NCI-H524 (cell line): ENCODE measurements at places on chromosomes 7 and 10.

- DNase-seq = peak; percentile 63
Observed at GRCh38 chr7:80018941-80019808, 115.5 kb upstream of the GNAI1 start.

GRCh38 chr7:39228946-39229345 is 251.2 kb downstream of the POU6F2 start:
- no peak for DNase-seq

DNA sequence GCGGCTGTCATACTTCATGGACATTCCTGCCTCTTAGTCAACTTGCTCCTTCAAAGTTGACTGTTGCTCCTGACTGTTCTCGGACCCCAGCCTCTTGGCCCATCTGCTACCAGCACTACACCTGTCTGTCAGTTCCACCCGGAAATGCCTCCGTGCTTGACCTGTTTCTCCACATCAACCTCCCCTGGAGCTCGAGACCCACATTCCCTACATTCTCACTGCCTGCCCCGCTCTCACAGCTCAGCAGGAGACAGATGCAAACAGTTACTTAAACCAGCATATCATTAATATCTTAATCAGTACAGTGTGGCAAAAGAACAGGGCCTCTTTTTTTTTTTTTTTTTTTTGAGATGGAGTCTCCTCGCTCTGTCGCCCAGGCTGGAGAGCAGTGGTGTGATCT is 174.3 kb downstream of the NRP1 start:
- no peak for DNase-seq

DNA sequence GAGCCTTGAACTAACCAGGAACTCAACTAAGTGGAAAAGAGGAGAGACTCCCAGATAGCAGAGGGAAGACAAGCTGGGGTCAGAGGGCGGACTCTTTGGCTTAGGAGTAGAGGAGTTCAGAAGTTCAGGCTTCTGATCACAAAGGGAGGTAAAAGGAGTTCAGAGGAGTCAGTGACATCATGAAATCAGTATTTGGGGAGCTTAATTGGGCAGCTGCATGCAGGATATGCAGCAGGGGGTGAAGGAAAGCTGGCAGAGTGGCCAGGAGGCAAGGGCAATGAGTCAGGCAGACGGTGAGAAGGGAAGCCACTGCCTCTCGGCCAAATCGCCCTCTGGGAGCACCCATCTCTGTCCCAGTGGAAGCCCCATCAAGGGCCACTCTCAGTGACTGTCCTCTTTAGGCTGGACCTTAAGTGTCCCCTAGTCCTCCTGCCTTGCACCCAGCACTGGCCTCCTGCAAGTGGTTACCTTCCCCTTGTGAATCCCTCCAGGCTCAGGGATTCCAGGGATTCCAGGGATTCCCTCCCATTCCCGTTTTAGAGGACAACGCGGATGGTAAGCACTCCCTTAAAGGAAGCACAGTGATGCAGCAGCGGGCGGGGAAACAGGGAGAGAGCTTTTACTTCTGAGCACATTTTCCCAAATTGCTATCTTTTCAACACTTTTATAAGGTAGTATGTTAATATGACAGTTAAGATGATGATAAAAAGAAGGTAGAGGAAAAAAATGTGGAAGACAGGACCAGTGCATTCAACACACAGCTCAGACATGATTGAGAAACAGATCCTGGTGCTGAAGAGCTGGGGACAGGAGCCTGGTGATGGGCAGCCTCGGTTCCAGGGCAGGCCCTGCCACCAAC is 72.6 kb downstream of the KCNMA1 start:
- no peak for DNase-seq

GRCh38 chr10:49571388-49571787 is 32.5 kb upstream of the ERCC6 start:
- DNase-seq = no peak

DNA sequence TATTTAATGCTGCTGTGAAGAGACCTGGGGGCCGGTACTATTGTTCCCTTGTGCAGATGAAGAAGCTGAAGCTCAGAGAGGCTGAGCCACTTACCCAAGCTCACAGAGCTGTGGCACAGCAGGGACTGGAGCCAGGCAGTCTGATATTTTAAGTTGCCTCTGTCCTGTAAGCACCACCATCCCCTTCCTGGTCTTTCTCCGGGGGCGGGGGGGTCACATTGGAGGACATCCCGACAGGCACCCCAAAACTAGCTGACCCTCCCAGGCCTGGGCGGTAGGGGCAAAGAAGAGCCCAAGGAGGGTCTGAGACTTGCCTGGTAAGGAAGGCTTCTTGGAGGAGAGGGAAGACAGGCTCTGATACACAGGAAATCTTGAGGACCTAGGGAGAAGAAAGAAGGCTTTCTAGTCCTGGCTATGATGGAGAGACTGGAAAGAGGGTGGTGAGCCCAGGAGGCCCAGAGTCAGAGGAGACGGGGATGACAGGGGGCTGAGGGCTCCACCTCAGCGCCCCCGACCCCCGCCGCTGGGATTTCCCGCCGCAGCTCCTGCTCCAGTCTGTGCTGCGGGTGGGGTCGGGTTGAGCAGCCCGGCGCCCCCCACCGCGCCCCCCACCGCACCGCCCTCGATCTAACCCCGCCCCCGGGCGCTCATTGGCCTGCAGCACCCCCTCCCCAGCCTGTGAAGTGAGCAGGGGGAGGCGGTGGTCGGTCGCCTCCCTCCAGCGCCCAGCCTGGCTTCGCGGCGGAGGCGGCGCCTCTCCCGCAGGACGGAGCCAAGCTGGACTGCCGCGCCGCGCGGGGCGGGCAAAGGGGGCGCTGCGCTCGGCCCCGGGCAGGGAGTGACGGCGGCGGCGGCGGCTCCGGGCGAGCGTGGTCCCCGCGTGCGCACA is at the start of gene ADCYAP1R1:
Gene ADCYAP1R1, plus strand, starts transcription at position 711 of the 889 bp plus-strand sequence. CDS start 10,957 bp downstream, outside the sequence.
- peak; percentile 67 for DNase-seq

- DNase-seq = no peak
Observed at GRCh38 chr7:66238773-66239466, 33.8 kb downstream of the TPST1 start.

DNA sequence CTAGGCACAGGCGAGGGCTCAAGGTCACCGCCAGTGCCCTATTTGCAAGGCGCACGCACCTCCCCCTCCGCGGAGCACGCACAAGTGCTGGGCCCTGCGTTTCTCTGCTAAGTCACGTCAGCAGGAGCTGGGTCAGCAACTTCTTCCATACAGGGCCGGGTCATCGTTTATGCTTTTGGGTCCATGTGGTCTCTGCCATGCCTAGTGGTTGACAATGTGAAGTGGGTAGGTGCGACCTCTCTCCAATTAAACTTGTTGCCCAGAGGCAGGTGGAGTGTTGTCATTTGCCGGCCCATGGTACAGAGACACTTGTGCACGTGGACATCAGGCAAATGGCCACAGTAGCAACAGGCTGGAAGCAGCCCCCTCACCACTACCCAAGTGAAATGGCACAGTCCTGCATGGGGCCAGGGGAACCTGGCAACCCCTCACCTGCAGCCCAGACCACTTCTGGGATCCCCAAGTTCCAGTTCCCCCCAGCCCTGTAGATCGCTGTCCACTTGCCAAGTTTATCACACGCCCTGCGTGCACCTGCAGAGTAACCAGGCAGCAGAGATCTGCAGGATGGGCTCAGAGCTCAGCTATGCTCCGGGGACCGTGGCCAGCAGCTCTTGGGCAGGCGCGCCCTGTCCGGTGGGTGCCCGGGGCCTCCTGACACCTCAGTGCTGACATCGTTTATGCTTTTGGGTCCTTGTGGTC is 86.1 kb upstream of the PPP2R2D start:
- DNase-seq = no peak

DNA sequence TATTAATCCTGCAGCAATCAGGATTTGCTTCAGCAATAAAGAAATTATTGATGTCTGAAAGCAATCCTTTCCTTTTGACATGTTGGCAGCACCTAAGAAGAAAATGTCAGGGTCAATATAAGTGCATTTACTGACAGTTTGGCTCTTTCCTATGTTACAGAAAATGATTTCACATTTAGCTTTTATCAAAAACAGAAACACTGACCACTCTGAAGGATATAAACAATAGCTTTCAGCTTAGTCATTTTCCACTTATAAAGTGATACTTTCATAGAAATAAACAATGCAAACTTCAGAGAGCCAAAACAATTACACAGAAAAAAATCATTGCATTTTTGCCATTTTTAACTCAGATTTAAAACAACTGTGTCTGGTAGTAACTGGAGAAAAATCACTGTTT is 325.6 kb upstream of the KAT6B start:
- no peak for DNase-seq

- DNase-seq = no peak
Observed at GRCh38 chr7:107847168-107847835, 43.7 kb upstream of the DLD start.

DNA sequence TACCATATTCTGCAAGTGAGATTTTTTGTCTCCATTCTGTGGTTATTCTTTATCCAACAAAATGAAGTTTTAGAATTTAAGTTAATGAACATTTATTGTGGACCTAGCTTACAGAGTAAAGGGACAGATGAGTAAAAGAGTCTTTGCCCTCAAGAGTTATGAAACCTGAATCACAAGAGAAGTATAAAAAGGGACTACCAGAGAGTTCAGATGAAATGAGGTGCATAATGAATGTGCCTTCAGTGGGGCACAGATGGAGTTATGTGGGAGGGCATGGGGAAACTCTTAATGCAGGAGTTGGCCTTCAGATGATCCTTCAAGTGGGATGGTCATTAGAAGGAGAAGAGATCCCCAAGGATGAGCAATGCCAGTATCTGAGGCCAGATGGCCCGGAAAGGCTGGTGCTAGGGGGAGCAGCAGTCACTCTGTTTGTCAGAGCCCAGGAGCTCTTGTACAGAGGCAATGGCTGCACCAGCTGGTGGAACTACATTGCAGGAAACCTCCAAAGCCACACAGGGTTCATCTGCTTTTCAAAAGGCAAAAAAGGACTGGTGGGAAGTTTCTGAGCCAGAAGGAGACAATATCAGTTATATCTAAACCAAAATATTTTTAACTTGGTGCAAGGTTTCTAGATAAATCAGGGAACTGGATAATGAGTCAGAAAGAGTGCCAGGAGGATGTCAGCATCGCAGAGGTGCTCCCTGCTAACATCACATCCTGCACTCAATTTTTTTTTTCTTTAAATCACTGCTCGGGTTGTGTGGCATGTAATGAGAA is 162.0 kb downstream of the KLF6 start:
- peak; percentile 0 for DNase-seq

- DNase-seq = no peak
Observed at GRCh38 chr10:52170776-52171175, 143.3 kb upstream of the DKK1 start.

- DNase-seq = no peak
Observed at GRCh38 chr10:101887775-101888174, 44.2 kb upstream of the KCNIP2 start.

- no peak for DNase-seq
Observed at GRCh38 chr7:44849259-44849884, 1.5 kb upstream of the H2AZ2 start.

DNA sequence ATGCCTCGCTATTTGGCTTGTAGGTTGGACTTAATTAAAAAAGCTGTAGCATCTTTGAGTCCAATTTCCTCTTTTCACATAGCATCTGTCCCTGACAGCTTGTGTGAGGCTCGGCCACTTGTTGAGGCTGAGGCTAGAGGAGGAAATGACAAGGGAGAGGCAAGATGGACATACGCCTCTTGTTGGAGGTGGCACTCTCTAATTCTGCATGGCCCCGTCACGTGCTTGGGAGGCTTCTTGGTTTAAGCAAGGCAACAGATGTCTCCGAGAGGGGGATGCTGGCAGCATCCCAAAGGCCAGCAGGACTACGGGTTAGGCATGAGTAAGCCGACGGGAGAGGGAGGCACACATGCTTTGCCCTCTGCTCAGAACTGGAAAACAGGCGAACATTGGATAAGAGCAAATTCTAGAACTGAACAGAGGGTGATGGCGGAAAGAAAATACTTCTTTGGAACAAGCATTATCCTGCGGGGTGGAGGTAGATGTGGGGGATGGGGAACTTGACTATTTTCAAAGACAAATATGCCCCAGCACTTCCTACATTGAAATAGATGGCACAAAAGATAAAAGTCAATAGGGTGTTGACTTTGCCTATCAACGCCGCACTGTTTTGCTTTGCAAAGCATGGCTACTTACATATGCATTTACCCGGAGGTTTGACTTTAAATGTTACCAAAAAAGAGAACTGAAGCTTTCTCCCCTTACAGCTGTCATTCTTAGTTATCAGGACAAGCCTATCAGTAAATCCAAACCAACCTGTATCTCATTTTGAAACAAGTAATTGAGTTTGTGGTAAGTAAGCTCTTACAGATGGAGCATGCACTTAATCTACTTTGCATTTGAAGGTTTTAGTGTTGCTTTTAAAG is 94.8 kb downstream of the CHN2 start:
- peak; percentile 99 for DNase-seq

DNA sequence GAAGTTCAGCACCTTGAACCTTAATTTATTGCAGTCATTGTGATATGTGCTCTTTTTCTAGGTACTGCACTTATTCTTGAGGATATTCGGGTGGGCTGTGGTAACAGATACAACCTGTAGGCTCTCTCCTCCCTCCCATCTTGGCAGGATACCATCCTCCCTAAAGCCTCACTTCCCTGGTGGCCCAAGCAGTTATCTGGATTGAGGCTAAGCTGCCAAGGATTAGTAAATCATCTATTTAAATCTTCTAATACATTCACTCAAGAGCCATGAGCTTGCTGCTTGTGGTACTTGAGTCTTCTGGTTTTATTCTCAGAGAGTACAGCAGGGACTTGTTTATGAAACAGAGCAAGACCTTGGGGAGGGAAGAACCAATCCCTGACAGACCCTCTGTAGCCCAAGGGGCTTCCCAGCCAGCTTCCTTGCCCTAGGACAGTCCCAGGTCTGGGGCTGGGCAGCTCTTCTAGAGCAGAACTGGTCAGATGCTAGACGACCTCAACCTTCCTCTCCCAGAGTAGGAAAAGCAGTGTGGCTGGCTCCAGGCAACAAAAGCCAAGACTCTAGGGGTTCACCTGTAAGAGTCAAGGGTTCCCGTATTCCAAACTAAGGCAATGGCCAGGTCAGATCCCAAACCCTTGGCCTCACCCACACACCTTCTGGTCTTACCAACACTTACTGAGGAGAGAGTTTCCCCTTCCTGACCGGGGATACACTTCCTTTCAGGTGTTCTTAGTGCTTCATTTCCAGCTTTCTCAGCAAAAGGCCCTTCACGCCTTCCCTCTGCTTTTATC is 21.3 kb downstream of the WNT8B start:
- DNase-seq = no peak

DNA sequence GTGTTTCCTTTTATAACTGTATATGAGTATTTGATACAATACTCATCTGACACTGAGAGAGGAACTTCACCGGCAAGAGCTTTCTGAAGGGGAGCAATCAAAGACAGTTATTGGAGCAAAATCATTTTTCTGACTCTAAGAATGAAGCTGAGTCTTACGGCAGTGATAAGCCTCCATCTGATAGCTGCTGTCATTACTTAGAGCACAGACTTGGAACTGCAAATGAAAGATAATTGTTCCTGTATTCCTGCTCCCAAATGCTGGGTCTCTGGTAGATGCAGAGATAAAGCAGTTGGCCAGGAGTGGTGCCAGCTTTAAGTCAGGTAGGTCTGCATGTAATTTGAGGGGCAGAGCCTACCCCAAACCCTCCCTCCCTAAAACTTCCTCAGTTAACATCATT is 2.3 kb upstream of the PALS2 start:
- no peak for DNase-seq

DNA sequence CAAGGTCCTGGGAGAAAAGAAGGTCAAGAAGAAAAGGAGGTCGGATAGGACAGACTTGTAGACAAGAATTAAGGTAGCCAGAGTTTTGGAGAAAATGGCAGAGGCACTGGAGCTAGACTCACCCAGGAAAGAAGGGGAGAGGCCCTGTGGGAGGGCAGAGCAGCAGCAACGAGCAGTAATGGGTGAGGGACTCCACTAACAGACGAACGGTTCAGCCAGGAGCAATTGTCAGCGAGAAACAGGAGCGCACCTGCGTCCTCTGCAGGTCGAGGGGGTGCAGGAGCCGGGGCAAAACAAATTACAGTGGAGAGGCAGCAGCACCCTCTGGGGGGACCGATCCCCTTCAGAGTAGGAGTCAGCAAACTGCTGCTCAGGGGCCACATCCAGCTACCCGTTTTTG is 18.5 kb upstream of the IGFBP3 start:
- no peak for DNase-seq
